Mammary microvascular endothelial cell (primary cell): ENCODE measurements at places on chromosomes 13 and 19. TPM values are rescaled to one million over a fixed set of nuclear protein-coding genes. Genes with fewer than 3 reads are reported as not detected.

RASGRP4 gene
- total RNA-seq: not detected in 2 replicates

ZNF766 gene
- total RNA-seq: 5.4 and 8.3 TPM in 2 replicates

KLK14 gene
- total RNA-seq: not detected in 2 replicates

MBD3L2B gene
- not detected in 2 replicates for total RNA-seq

TRAPPC2B gene
- total RNA-seq: 21.3 and 23.6 TPM in 2 replicates
